ENCODE measurements at places on chromosomes 12 and 14.

DNA sequence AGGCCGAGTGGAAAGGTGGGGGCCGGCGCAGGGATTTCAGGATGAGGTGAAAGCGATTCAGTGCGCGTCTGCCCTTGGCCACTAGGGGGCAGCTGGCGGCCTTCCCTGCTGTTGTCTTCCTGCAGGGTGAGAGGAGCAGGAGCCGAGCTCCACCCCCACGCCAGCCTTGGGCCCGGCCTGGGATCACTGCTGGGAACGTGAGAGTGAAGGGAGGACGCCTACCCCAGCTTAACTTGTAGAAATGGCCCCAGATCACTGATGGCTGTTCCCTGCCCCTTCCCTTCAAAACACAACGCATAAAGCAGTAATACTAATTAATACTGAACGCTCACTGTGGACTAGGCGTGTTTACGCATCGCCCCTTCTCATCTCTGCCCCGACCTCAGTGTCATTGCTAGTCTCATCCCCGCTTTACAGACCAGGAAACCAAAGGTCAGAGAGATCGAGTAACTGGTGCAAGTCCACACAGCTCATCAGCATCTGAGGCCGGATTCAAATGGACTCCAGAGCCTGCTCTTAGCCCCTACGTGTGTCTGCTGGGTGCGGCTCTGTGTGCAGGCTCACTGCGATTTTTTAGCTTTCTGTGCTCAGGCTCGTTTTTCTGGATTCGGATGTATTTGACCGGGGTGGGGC is 24.3 kb downstream of the MVK start:
- peak; percentile 90 for DNase-seq

GRCh38 chr14:71267691-71268090 is 360.4 kb downstream of the PCNX1 start:
- DNase-seq = no peak

DNA sequence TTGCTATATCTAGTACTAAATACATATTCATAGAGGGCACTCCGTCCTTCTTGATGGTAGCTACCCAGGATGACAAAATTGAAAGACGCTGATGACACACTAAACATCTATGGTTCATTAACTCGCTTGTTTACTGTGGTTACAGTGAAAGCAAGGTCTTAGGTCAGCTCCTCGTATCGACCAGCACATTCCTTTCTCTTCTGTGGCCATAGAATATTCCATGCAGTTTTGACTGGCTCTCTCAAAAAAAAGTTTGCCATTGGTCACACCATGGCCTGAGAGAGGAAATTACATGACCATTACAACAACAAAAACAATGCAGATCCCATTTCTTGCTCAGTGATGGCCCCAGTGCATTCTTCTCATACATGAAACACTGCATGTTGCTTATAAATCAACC is 411.4 kb upstream of the SOX5 start:
- no peak for DNase-seq

DNA sequence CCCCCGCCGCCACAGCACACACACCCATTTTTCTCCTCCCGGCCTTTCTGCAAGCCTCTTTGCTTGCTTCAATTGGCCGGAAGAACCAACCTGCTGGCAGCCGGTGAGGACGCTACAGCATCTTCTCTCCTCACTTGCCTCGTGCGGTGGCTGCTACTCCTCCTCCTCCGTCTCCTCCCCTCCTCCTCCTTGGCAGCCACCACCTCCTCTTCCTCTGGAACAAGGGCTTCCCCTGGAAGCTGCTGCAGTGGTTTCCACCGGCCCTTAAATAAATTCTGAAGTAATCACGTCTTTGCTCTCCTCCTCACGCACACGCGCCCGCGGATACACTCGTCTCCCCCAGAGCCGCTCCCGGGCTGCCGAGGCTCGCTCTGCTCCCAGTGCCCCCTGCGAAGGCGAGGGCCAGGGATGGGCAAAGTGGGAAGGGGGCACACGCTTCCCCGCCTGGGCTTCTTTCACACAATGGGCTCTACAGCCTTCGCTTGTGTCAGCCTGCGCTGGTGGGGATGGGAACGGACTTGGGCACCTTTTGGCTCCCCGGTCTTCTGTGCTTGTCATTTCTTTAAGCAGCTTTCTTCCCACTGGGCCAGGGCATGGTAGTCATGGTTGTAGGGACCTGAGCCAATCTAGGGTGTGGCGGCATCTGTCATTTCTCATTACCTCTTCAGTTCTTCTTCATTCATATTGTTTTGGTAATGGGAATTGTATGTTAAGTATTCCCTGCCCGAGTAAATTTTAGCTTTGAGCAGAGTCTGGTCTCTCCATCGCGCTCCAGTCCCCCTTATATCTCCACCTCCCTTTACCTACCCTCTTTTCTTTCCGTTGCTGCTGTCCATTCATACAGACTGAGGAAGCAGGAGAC is at the start of gene PPFIA2:
TSS of gene PPFIA2 (minus strand) at position 161 of the 862 bp plus-strand sequence.
- DNase-seq = peak; percentile 64

GRCh38 chr12:16070113-16070512 is 159.0 kb downstream of the DERA start:
- no peak for DNase-seq

- DNase-seq = no peak
Measured at GRCh38 chr12:78672033-78672432, 192.5 kb upstream of the SYT1 start.

DNA sequence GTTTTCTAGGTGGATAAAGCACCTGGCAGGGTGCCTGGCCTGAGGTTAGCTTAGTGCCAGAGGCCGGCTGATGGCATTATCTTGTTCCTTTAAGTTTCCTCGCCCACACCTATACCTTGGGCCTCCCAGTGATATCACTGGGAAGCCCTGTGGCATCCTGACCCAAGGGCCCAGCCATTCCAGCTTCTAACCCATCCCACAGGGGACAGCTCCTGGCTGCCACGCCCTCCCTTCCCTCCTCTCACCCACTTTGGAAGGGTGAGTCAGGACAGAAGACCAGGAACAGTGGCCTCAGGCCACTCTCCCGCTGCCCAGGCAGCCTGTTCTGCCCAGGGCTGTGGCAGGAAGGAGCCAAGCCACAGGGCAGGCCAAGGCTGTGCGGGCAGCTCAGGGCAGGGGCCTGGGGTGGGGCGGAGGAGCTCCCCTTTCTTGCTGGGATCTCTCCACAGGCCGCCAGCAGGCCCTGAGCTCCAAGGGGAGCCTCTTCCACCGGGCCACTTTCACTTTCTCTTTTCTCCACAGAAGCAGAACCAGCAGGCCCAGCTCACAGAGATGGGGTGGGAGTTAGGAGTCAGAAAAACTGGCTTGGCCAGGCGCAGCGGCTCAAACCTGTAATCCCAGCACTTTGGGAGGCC is 75.1 kb downstream of the IRF2BPL start:
- no peak for DNase-seq

- peak; percentile 7 for DNase-seq
Measured at GRCh38 chr12:40225984-40226602, 1.3 kb downstream of the LRRK2 start.

GRCh38 chr14:26143057-26143456 is 454.8 kb downstream of the NOVA1 start:
- DNase-seq = no peak

DNA sequence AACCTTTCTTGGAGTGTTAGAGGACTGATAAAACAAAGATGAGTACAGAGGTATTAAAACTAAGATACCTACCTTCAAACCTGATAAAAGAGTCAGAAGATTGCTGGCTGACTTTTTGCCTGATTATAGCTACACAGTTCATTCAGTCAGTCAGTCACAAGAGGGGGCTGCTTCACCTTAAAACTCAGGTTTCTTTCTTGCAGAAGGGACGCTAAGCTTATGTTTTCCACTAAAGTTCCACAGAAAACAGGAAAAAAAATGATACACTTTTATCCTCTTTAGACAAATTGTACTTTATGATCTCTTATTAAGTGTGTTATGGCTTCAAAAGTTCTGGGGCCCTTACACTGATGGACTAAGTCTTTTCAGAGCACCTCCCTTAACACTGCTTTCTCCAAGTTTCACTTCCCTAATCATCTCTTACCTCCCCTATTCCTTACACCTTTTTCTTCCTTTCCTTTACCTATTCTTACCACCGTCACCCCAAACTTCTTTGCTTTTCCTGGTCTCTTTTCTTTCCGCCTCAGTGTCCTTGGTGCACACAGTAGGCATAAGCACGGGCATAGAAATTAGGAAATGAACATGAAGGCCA is 448.7 kb upstream of the OR4E1 start:
- no peak for DNase-seq

DNA sequence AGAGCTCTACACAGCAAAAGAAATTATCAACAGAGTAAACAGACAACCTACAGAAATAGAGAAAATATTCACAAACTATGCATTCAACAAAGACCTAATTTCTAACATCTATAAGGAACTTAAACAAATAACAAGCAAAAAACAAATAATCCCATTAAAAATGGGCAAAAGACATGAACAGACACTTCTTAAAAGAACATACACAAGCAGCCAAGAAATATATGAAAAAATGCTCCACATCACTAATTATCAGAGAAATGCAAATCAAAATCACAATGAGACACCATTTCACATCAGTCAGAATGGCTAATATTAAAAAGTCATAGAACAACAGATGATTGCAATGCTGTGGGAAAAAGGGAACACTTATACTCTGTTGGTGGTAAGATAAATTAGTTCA is 100.7 kb upstream of the LGR5 start:
- no peak for DNase-seq

DNA sequence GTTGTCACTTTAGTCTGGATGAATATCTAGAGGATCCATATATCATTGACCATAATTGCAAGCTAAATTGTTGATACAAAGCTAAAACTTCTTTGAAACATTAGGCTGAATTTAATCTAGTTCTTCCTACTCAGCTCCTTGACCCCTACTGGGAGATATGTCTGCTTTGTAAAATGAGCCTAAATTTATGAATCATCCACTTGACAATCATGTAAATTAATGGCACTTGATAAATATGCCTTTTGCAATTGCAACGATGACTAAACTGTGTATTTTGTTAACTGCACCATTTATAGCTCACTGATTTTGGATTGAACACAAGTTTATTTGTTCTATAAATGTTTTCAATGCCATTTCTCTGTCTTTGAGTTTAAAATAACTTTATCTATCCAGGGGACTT is 1616.5 kb upstream of the FLRT2 start:
- DNase-seq = no peak

GRCh38 chr12:47850153-47851084 is 30.7 kb upstream of the HDAC7 start:
- no peak for DNase-seq

DNA sequence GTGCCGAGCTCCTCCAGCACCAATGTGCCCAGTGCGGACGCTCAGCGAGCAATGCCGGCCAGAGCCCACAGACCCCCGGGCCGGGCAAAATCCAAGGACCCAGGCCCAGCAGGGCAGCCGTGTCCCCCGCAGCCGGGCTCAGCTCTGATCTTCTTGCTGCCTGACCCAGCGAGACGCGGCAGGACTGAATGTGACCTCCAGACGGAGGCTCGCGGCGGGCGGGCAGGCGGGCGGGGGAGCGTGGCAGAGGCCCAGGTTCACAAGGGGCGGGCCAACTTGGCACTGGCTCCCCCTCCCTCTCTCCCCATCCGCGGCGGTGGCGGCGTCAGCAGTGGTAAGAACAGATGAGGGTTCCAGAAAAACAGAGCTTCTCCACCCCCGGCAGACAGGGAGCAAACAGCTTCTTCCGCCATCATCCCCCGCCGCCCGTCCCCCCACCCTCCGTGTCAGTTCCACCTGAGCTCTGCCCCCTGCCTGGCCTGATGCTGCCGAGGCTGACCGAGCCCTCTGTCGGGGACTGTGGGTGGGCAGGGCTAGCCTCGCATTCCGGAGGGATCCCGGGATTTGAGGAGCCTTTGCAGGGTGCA is 94.3 kb downstream of the RFLNA start:
- peak; percentile 67 for DNase-seq

GRCh38 chr14:77882636-77883035 is 82.7 kb downstream of the ADCK1 start:
- no peak for DNase-seq

- DNase-seq = no peak
Measured at GRCh38 chr12:4450551-4451112, 5.0 kb upstream of the FGF6 start.

Measured in muscle of arm (tissue), 14 donors.